Stimulated activated naive B cell treated with anti-CD40 and anti-IgM and Interleukin-4, amounts not matched to agents 10 μg/mL and 1 μg/mL and 100 μg/mL, for 72 hours (primary cell): ENCODE measurements at places on chromosomes 2 and 18.

GRCh38 chr18:9546468-9546867 is 67.9 kb downstream of the PPP4R1 start:
- no peak for DNase-seq

DNA sequence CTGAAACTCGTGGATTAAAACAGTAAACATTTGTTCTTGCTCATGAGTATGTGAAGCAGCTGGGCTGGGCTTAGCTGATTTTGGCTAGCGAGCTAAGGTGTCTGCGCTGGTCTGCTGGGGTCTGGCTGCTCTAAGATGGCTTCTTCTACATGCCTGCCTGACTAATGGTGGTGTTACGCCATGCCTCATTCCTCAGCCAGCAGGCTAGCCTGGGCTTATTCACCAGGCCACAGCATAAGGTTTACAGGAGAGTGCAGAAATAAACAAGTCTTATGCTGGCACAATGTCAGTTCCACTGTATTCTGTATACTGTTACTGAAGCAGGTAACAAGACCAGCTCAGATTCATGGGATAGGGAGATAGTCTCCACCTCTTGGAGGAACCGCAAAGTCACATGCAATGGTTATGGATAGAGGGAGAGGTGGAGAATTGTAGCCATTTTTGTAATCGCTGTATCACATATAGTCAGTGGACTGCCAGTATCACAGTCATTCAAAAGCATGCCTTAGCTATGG is 80.0 kb downstream of the RHBDD1 start:
- DNase-seq, result no peak

- no peak for DNase-seq
These were observed 13.1 kb upstream of the SCN1A start for GRCh38 chr2:166140932-166141331.

- no peak for DNase-seq
These were observed 221.1 kb upstream of the SALL3 start for GRCh38 chr18:78758496-78758895.
